Forelimb muscle (tissue), 1 donor: ENCODE measurements at places on chromosomes 16 and 17.

DNA sequence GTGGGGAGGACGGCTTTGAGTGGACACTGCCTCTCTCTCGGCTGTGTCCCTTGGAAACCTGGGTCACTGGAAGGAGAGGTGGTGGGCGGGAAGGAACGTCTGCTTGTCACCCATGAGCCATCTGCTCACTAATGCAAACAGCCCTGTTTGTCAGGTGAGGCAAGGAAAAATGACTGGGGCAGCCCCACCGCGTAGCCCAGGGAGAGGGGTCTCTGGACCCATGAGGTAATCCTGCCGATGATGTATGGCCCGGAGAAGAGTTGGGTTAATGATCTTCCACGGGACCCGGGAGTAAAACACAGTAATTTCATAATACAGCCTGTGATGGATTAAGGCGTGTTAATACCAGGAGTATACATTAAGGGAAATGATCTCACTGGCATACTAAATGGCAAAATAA, 197.0 kb downstream of the CYLD start:
- no peak for DNase-seq

DNA sequence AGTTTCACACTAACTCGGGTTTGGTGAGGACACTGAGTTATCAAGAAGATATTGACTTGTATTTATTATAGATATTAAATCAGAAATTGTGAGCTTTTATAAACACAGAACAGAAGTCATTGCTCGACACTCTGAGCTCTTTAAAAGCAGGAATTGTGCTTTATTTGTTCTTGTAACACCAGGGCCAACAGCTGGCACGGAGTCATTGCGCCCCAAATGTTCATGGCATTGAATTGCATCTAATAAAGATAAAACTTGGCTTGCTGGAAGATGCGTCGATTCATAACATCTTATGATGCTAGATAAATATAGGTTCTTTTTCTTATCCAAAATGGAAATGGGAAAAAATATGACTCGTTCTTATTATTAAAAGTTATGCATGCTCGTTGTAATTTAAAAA, 11.8 kb upstream of the MLYCD start:
- no peak for DNase-seq

DNA sequence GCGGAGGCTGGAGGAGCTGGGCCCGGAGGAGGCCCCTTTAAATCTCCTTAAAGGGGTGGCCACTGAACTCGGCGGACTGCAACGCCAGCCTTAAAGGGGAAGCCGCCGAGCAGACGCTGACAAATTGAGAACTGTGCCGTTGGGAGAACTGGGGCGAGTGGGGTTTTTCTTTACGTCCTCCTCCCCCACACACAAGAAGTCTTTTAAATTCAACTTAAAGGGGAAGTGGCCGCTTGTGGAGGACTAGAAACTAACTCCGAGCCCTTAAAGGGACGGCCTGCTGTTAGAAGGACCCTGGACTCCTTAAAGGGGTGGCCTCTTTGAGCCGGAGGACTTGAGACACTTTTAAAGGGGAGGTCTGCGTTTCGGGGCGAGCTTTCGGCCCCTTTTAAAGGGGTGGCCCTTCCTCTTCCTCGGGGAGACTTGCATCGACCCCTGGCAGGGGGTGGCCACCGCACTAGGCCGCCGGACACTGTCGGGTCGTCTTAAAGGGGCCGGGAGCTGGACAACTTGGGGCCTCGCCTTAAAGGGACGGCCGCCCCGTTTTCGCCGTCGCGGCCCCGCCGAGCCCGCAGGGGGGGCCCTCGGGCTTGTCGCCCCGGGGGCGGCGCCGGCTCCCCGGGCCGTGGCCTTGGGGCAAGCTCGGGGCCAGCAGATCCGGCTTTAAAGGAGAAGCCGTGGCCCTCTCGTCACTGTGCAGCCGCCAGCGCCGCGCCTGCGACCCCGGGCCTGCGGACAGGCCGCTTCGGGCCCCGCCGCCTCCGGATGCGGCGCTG, 688 bp downstream of the FBRS start:
- peak; percentile 89 for DNase-seq

- DNase-seq, result no peak
Measured at GRCh38 chr17:67818110-67819002, 6.9 kb upstream of the BPTF start.
